ENCODE measurements at places on chromosomes 7 and 10. TPM values are rescaled to one million over a fixed set of nuclear protein-coding genes. Genes with fewer than 3 reads are reported as not detected.

The PTF1A gene
- not detected for total RNA-seq

The SLC26A3 gene
- total RNA-seq: 0.08 TPM

- H3K4me1 ChIP-seq: peaks cover 10% of the 10 kb centered on the region
- DNase-seq: no peak
- H3K27ac ChIP-seq: no peak overlapping the region
- H3K27me3 ChIP-seq: no peaks in the 10 kb centered on the region
- no peaks in the 10 kb centered on the region for H3K36me3 ChIP-seq
- no peak overlapping the region for H3K4me3 ChIP-seq
Observed at GRCh38 chr10:30063099-30063498, 3.7 kb upstream of the JCAD start.

The SUGCT gene
- total RNA-seq: 23.6 TPM

- no peak overlapping the region for H3K4me3 ChIP-seq
- DNase-seq: no peak
- no peak overlapping the region for H3K27ac ChIP-seq
- H3K36me3 ChIP-seq: no peaks in the 10 kb centered on the region
- H3K4me1 ChIP-seq: no peaks in the 10 kb centered on the region
- H3K27me3 ChIP-seq: peaks cover 6% of the 10 kb centered on the region
Observed at GRCh38 chr10:4359003-4359402, 467.0 kb upstream of the AKR1E2 start.

The BICC1 gene
- total RNA-seq: 0.18 TPM

DNA sequence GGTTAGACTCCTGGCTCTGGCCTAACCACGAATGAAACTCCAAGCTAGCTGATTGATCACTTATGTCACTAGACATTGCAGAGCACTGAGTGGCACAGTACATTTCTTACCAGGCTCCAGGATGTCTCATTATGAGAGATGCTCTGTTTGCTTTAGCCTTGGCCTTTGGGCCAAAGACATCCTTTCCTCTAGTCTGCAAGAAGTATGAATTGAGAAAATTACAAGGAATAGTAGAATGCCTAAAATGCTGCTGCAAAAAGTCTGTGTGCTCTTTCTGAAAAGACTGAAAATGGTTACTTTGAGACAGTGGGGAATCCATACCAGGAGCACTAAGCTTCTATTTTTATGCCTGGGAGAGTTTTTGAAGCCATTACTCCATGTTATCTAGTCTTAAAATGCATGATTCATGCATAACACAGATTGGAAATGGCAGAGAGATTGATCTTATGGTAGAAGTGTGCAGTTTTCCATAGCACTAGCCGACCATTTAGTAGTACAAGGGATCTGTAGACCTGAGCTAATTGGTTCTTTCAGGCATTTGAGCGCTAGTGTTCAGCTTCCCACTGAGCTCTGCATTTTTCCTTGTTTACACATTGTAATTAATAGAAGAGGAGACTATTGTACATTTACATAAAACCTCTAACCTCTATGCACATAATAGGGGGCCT lies 303.8 kb downstream of the PRKG1 start:
- H3K4me1 ChIP-seq: no peaks in the 10 kb centered on the region
- no peaks in the 10 kb centered on the region for H3K36me3 ChIP-seq
- no peaks in the 10 kb centered on the region for H3K27me3 ChIP-seq

DNA sequence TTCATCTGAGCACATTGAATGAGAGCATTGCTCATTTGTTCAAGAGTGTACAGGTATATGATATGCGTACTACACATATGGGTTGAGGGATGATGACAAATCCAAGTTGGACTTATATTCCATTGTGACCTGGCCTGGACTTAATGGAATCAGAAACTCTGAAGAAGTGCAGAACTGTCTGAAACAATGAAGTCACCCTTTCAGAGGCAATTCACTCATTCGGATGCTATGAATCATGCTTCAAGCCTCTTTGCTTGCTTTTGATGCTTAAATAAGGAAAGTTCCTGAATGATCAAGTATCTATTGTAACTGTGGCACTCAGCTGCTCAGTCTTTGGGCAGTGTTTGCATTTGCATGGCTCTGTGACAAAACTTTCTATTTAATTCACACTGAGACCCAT lies 93.4 kb downstream of the ZNF365 start:
- no peak for DNase-seq
- H3K36me3 ChIP-seq: no peaks in the 10 kb centered on the region
- no peaks in the 10 kb centered on the region for H3K27me3 ChIP-seq
- no peak overlapping the region for H3K27ac ChIP-seq
- no peaks in the 10 kb centered on the region for H3K4me1 ChIP-seq
- no peak overlapping the region for H3K4me3 ChIP-seq

- no peak for DNase-seq
- H3K27me3 ChIP-seq: no peaks in the 10 kb centered on the region
- no peaks in the 10 kb centered on the region for H3K36me3 ChIP-seq
- no peak overlapping the region for H3K4me3 ChIP-seq
Observed at GRCh38 chr10:77176232-77176631, 461.4 kb downstream of the KCNMA1 start.

GRCh38 chr7:17497549-17498167 lies 199.2 kb downstream of the AHR start:
- H3K4me1 ChIP-seq: peaks cover 22% of the 10 kb centered on the region
- DNase-seq: no peak
- H3K27me3 ChIP-seq: no peaks in the 10 kb centered on the region
- no peak overlapping the region for H3K27ac ChIP-seq

The NXPH1 gene
- total RNA-seq: not detected

- DNase-seq: peak; percentile 64
- H3K27ac ChIP-seq: peak overlapping the region; percentile 87
- no peak overlapping the region for H3K4me3 ChIP-seq
- peaks cover 62% of the 10 kb centered on the region for H3K4me1 ChIP-seq
- H3K36me3 ChIP-seq: no peaks in the 10 kb centered on the region
Observed at GRCh38 chr10:101493782-101494281, 94.2 kb downstream of the POLL start.

DNA sequence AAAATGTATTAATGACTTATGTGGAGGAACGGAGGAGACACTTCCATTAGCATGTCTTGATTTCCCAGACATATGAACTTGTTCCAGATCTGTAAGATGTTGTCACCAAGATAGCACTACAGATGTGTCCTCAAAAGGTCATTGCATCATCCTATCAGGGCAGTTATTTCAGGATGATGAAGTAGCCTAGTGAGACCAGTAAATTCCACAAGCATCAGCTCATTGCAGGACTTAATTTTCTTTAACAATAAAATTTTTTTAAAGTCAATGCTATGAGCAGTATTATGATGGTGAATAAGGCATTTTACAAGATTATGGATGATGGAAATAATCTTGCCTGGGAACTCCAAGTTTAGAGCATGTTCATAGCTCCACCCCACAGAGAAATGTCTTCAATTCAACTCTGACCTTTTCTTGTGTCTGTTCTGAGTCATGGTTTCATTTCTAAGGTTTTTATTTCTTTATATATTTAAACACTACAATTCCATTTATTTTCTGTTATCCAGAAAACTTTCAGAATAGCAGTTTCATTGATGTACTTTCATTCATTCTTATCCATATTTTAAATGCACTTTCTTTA lies 1203.3 kb upstream of the CELF2 start:
- H3K4me1 ChIP-seq: no peaks in the 10 kb centered on the region
- no peaks in the 10 kb centered on the region for H3K36me3 ChIP-seq
- no peaks in the 10 kb centered on the region for H3K27me3 ChIP-seq
- no peak overlapping the region for H3K4me3 ChIP-seq
- H3K27ac ChIP-seq: no peak overlapping the region
- no peak for DNase-seq

DNA sequence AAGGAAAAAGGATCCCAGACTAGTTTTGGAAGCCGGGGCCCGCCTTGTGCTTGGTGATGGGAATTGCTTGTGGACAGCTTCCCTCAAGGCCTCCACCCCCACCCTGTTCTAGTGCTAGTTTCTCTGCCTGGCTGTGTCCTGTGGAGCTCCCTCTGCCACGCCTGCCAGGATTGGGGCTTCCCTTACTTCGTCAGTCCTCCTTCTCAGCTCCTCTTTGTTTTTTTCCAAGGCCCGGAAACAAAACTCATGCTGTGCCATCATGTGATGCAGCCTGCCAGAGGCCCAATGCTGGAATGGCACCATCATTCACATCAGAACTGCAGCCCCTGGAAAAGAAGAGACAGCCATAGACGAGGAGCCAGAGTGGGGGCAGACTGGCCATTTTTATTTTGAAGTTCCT lies 11.2 kb downstream of the YKT6 start:
- peaks cover under 1% of the 10 kb centered on the region for H3K4me1 ChIP-seq
- no peaks in the 10 kb centered on the region for H3K27me3 ChIP-seq
- no peak overlapping the region for H3K27ac ChIP-seq
- H3K4me3 ChIP-seq: no peak overlapping the region

The ANKRD30A gene
- not detected for total RNA-seq

DNA sequence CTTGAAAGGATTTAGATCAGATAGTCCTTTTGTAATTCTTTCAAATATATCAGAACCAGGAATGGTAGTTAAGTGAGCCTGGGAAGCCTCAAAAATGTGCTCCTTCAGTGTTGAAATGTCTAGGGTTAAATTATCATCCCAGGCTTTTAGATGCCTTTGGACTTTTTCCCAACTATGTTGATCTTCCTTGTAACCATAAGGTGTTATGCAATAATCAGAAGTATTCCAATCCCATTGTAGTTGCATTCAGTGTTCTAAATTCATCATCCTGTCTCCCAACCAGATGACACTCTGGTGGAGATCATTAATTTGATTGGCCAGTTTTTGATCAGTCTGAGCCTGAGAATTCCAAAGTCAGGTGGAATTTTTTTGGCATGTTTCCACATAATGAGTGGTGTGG lies 35.1 kb upstream of the AKR1C2 start:
- no peaks in the 10 kb centered on the region for H3K27me3 ChIP-seq
- H3K4me1 ChIP-seq: peaks cover 36% of the 10 kb centered on the region
- no peak overlapping the region for H3K27ac ChIP-seq
- no peak for DNase-seq
- no peak overlapping the region for H3K4me3 ChIP-seq
- H3K36me3 ChIP-seq: no peaks in the 10 kb centered on the region

GRCh38 chr7:130369110-130369711 lies 11.1 kb upstream of the CPA1 start:
- peak overlapping the region; percentile 35 for H3K27ac ChIP-seq
- peaks cover 85% of the 10 kb centered on the region for H3K4me1 ChIP-seq
- H3K27me3 ChIP-seq: no peaks in the 10 kb centered on the region

The PDE1C gene
- not detected for total RNA-seq

GRCh38 chr10:51371743-51372142 lies 297.5 kb downstream of the PRKG1 start:
- no peak overlapping the region for H3K4me3 ChIP-seq
- no peaks in the 10 kb centered on the region for H3K4me1 ChIP-seq
- DNase-seq: no peak
- no peaks in the 10 kb centered on the region for H3K27me3 ChIP-seq
- H3K36me3 ChIP-seq: no peaks in the 10 kb centered on the region

DNA sequence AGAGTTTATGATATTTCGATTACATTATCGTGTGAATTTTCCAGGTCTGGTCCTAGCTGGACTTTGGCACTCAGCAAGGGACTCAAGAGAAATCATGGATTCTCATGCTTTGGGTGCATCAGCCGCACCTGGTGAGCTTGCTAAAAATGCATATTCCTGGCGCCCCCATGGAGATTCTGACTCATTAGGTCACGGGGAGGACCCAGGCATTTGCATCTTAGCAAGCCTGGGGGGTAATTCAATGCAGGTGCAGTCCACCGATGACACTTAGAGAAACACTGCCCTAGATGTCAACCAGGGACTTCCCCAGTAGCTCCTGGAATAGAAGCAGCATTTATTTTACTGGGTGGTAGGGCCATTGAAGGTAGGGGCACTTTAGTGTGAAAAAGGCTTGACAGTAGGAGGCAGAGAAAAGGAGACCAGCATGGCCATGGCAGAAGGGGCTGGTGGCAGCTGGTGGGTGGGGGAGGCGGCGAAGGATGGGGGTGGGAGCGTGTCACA lies 29.9 kb upstream of the PDCD4 start:
- no peak overlapping the region for H3K4me3 ChIP-seq
- no peaks in the 10 kb centered on the region for H3K27me3 ChIP-seq
- no peak overlapping the region for H3K27ac ChIP-seq
- peaks cover 99% of the 10 kb centered on the region for H3K4me1 ChIP-seq
- no peaks in the 10 kb centered on the region for H3K36me3 ChIP-seq

- peaks cover 3% of the 10 kb centered on the region for H3K27me3 ChIP-seq
- H3K27ac ChIP-seq: no peak overlapping the region
- no peak for DNase-seq
- H3K4me3 ChIP-seq: no peak overlapping the region
- no peaks in the 10 kb centered on the region for H3K36me3 ChIP-seq
Observed at GRCh38 chr7:95646350-95646749, 50.0 kb upstream of the PDK4 start.

DNA sequence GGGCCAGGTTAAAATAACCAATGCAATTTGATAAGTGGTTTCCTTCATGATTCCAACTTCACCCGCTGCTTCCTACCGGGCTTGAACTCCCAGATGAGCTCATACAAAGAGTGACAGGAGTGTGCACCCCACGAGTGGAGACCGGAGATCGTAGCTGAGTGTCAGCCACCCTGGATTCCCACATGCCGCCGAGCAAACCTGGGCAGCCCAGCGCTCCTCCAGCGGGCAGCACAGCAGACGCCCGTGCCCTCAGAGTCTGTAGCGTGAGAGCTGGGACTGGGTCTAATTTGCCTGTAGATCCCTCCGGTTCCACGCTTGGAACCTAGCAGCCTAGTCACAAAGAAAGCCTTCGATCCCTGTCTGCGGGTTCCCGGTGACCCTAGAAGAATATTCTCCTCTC lies 476.1 kb upstream of the MGMT start:
- H3K27me3 ChIP-seq: no peaks in the 10 kb centered on the region
- no peak for DNase-seq
- H3K4me3 ChIP-seq: no peak overlapping the region
- H3K27ac ChIP-seq: no peak overlapping the region
- no peaks in the 10 kb centered on the region for H3K4me1 ChIP-seq
- no peaks in the 10 kb centered on the region for H3K36me3 ChIP-seq

The CCDC3 gene
- not detected for total RNA-seq

The ACTR1A gene
- total RNA-seq: 62.8 TPM

GRCh38 chr7:134896073-134896472 lies 90.2 kb upstream of the AGBL3 start:
- DNase-seq: no peak
- peaks cover 82% of the 10 kb centered on the region for H3K4me1 ChIP-seq
- H3K4me3 ChIP-seq: no peak overlapping the region
- no peak overlapping the region for H3K27ac ChIP-seq
- H3K36me3 ChIP-seq: peaks cover 4% of the 10 kb centered on the region

DNA sequence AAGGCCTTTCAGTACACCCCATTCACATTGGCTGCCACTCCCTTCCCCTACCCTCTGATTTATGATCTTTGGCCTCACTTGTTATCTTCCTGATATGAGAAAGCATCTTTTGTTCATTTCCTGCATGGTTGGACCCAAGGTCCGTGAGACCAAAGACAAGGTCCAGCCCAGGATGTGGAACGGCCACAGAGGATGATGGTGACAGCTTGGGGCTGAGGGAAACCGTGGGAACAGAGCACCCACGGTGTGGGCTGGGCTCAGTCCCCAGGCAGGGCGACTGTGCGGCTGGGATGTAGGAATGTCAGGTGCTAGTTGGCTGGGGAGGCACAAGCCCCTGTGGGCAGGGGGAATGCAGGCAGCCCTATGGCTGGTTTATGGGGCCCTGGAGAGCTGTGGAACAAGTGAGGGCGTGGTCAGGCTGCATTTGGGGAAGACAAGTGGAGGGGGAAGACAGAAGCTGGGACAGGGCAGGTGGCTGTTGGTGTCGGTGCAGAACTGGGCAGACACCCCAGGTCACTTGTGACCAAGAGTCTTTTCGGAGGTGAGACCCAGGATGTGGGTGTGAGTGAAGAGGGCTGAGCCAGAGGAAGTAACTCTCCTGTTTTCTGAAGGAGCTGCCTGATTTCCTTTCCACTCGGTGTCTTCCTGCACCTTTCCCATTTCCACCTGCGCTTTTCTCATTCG lies 51.7 kb upstream of the IGFBP3 start:
- no peaks in the 10 kb centered on the region for H3K36me3 ChIP-seq
- DNase-seq: peak; percentile 88
- peaks cover 69% of the 10 kb centered on the region for H3K4me1 ChIP-seq
- peak overlapping the region; percentile 74 for H3K27ac ChIP-seq
- H3K27me3 ChIP-seq: no peaks in the 10 kb centered on the region
- H3K4me3 ChIP-seq: peak overlapping the region; percentile 17

Measured in HepG2 (cell line).